Immature natural killer cell (primary cell): ENCODE measurements at places on chromosomes 7 and 10. TPM values are rescaled to one million over a fixed set of nuclear protein-coding genes. Genes with fewer than 3 reads are reported as not detected.
A peak's percentile ranks its signal among the peaks of the same experiment; 100 is the strongest.

DNA sequence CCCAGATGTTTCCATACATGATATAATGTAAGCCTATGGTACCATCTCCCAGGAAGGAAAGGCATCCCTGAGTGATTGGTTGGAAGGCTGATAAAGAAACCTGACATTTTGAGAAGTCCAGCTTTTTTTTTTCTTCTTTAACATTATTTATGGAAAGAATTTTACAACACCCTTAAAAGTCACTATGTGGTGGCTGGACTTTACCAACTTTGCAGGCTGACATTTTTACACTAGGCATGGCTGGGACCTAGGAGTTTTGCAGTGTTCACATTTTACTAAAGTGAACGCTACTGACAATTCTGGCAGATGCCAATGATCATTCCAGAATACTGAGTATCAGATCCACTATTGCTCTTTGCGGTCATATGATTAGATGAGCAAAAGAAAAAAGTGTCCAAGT lies 239.9 kb downstream of the GLI3 start:
- no peak overlapping the region for H3K4me3 ChIP-seq
- H3K27ac ChIP-seq = no peak overlapping the region
- H3K4me1 ChIP-seq = no peaks in the 10 kb centered on the region

- no peak for DNase-seq
- peaks cover 14% of the 10 kb centered on the region for H3K27me3 ChIP-seq
- H3K4me3 ChIP-seq = peak overlapping the region; percentile 75
- peaks cover 16% of the 10 kb centered on the region for H3K36me3 ChIP-seq
Observed at GRCh38 chr10:124694481-124695220, 49.5 kb downstream of the FAM53B start.

GRCh38 chr7:128052404-128052803 lies 21.2 kb upstream of the LRRC4 start:
- no peaks in the 10 kb centered on the region for H3K36me3 ChIP-seq
- H3K4me1 ChIP-seq = peaks cover 20% of the 10 kb centered on the region
- H3K27ac ChIP-seq = no peak overlapping the region
- H3K4me3 ChIP-seq = no peak overlapping the region
- no peaks in the 10 kb centered on the region for H3K27me3 ChIP-seq

GRCh38 chr10:101450277-101451080 lies 96.5 kb downstream of the BTRC start:
- peaks cover 17% of the 10 kb centered on the region for H3K4me1 ChIP-seq
- no peak overlapping the region for H3K4me3 ChIP-seq
- no peaks in the 10 kb centered on the region for H3K36me3 ChIP-seq
- DNase-seq = no peak
- no peak overlapping the region for H3K27ac ChIP-seq
- no peaks in the 10 kb centered on the region for H3K27me3 ChIP-seq

DNA sequence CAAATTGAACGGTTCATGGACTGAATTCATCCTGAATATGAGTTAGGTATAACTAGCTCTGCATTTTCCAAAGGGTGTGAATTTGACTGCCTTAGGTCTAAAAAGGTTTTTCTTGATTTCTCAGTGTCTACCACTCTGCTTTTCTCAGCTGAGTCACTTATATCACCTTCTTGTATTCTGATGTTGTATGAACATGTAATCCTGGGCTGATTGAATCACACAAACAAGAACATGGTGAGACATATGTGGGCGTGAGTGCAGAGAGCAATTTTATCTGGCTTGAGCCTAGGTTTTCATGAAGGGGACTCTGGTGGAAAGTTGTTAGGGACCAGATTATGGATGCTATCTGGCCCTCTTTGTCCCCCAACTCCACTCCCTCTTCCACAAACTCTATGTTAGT lies 239.8 kb downstream of the SUGCT start:
- no peaks in the 10 kb centered on the region for H3K4me1 ChIP-seq
- H3K4me3 ChIP-seq = no peak overlapping the region
- H3K27me3 ChIP-seq = peaks cover 2% of the 10 kb centered on the region
- no peak overlapping the region for H3K27ac ChIP-seq

DNA sequence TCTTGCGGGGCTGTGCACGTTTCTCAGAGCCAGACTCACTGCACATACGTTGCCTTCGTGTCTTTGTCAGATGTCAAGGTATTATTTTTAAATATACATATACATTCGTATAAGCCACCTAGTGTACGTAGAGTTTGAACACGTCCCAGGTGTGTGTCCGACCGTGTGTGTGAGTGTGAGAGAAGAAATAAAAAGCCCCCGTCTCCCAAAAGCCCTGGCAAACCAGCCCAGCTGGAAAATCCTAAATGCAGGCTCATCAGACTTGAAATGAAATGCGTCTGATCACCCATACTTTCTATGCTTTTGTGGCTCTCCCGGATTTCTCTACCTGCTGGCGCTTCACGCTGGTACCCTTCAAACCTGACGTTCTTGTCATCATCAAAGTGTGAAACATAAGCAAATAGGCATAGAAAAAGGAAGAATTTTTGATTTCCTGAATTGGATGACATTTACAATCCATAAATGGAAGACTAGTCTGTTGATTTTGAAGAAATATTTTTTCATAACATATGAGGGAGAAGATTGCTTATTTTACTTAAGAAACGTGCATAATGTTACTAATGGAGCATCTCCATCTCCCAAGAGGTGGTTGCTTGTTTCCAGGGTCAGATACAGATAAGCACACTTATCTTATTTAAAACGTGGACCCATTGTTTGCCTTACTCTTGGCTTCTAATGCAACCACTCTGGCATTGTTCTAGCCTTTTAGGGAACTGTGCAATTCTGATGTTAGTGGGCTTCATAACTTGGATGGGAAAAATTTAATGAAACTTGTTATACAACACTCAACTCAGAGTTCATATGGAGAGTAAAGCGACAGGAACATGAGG lies 971 bp downstream of the PRKG1 start:
- H3K36me3 ChIP-seq = no peaks in the 10 kb centered on the region
- peaks cover 10% of the 10 kb centered on the region for H3K4me1 ChIP-seq
- peak overlapping the region; percentile 78 for H3K4me3 ChIP-seq

KLF14 gene
- polyA plus RNA-seq = not detected
